Kidney (tissue), 22 donors: ENCODE measurements at places on chromosomes 4 and X. TPM values are rescaled to one million over a fixed set of nuclear protein-coding genes. Genes with fewer than 3 reads are reported as not detected.

DNA sequence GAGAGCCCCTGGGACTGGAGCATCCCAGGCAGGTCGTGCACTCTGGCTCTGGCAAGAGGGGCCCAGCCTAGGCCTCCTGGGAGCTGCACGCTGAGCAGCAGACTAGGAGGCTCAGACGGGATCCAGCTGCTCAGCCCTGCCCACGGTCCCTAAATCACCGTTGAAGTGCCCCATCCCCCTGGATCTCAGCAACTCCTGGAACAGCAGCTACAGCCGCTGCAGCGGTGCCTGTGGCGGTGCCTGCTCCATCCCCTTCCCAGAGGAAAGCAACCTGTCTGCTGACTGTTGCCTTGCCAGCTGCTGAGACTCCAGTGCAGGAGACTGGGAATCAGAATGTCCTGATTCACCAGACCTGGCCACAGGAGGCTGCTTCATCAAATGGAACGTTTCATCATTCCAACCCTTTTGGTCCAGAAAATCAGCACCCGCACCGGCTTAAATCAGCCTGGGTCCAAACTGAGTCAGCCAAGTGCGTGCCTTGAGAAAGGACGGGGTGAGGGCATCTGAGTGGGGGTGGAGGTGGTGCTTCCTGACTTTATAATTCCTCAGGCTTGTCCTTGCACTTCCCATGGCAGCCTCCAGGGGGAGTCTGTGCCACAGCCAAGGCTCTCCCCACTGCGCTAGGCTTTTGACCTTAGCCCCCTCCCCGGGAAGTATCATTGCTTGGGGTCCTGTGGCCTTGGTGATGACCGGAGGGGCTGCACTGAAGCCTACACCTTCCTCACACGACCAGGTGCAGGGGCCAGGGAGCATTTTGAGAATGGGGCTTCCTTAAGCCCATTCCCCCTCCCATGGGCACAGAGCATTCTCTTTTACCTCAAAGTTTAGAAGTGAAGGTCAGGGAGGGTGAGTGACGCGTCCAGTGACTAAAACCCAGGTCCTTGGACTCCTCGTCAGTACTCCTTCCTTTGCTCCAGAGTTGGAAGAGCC lies 6.5 kb downstream of the ZNF185 start:
- DNase-seq = peak; percentile 58
- H3K27me3 ChIP-seq = no peaks in the 10 kb centered on the region
- H3K4me1 ChIP-seq = no peaks in the 10 kb centered on the region
- H3K27ac ChIP-seq = no peak overlapping the region

DNA sequence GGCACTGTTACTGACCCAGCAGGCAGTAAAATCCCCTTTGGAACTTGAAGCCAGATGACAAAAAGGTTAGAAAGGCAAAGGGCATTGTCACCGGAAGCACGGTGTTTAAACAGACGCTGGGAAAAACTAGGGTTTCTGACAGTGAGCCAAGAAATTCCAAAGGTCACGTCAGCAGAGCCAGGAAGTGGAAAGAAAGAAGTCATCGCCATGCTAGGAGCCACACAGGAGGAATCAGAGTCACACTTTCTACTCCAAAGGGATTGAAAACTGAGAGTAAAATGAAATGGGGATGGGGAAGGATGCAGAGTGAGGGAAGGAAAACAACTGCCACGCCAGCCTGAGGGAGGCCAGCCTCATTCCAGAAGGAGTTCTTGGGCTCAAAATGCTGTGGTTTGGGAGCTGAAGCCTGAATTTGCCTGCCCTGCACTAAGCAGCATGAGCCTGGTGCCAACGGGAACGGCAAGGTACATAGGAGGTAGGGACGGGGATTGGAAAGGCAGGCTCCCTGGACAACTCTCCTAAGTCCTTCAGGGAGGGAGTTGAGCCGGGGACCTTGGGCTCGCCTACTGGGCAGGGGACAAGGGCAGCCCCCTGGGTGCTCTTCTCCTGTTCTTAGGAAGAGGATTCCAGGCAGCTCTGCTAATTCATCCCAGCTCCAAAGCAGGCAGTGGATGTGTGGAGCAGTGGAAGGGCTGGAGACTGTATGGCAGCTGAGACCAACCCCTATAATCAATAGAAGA lies 66.8 kb downstream of the SOWAHB start:
- H3K27me3 ChIP-seq = no peaks in the 10 kb centered on the region
- no peaks in the 10 kb centered on the region for H3K36me3 ChIP-seq
- DNase-seq = peak; percentile 95
- peaks cover 15% of the 10 kb centered on the region for H3K4me1 ChIP-seq
- H3K27ac ChIP-seq = peak overlapping the region; percentile 97

GRCh38 chrX:70338290-70338689 lies 48.4 kb downstream of the KIF4A start:
- H3K4me1 ChIP-seq = no peaks in the 10 kb centered on the region
- H3K27me3 ChIP-seq = no peaks in the 10 kb centered on the region
- H3K36me3 ChIP-seq = no peaks in the 10 kb centered on the region
- no peak overlapping the region for H3K27ac ChIP-seq
- DNase-seq = no peak

DNA sequence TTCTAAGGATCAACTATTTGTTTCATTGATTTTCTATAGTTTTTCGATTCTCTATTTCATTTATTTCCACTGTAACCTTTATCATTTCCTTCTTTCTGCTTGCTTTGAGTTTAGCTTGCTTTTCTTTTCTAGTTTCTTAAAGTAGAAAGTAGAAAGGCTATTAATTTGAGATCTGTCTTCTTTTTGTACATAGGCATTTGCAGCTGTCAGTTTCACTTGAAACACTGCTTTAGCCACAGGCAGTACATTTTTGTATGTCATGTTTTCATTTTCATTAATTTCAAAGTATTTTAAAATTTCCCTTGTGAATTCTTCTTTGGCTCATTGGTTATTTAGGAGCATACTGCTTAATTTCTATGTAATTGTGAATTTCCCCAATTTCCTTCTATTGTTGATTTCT lies 152.2 kb downstream of the SH3KBP1 start:
- H3K36me3 ChIP-seq = no peaks in the 10 kb centered on the region
- no peaks in the 10 kb centered on the region for H3K4me1 ChIP-seq
- no peak overlapping the region for H3K4me3 ChIP-seq
- no peak overlapping the region for H3K27ac ChIP-seq
- H3K27me3 ChIP-seq = peaks cover 3% of the 10 kb centered on the region

- DNase-seq = peak; percentile 73
- H3K27me3 ChIP-seq = no peaks in the 10 kb centered on the region
- no peak overlapping the region for H3K27ac ChIP-seq
- no peaks in the 10 kb centered on the region for H3K4me1 ChIP-seq
- no peaks in the 10 kb centered on the region for H3K36me3 ChIP-seq
Measured at GRCh38 chr4:152640058-152640921, 39.5 kb downstream of the TMEM154 start.

Gene GPC3
- 43.0 TPM for total RNA-seq

- peak; percentile 56 for DNase-seq
- H3K4me1 ChIP-seq = no peaks in the 10 kb centered on the region
- H3K27ac ChIP-seq = no peak overlapping the region
Measured at GRCh38 chrX:103175944-103176753, 38.8 kb upstream of the BEX4 start.

DNA sequence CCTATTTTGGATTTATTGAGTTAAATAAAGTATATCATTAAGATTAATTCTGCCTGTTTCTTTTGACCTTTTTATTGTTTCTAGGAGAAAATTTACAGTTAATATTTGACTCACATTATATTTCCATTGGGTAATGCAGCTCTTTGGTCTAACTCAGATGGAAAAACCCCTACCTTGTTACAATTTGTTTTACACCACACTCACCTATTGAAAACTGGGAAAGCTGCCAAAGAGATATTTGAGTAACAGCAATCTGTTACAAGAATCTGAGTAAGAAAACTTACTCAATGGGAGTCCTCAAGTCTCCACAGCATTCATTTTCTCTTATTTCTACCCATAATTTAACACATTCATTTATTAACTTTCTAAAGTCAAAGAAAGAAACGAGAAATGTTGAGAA lies 108.0 kb upstream of the TLL1 start:
- DNase-seq = peak; percentile 23
- H3K36me3 ChIP-seq = no peaks in the 10 kb centered on the region
- no peaks in the 10 kb centered on the region for H3K27me3 ChIP-seq
- no peak overlapping the region for H3K4me3 ChIP-seq
- no peaks in the 10 kb centered on the region for H3K4me1 ChIP-seq

GRCh38 chr4:153228512-153229140 lies 24.4 kb downstream of the TRIM2 start:
- H3K27ac ChIP-seq = no peak overlapping the region
- H3K27me3 ChIP-seq = no peaks in the 10 kb centered on the region
- DNase-seq = no peak
- H3K4me3 ChIP-seq = no peak overlapping the region

DNA sequence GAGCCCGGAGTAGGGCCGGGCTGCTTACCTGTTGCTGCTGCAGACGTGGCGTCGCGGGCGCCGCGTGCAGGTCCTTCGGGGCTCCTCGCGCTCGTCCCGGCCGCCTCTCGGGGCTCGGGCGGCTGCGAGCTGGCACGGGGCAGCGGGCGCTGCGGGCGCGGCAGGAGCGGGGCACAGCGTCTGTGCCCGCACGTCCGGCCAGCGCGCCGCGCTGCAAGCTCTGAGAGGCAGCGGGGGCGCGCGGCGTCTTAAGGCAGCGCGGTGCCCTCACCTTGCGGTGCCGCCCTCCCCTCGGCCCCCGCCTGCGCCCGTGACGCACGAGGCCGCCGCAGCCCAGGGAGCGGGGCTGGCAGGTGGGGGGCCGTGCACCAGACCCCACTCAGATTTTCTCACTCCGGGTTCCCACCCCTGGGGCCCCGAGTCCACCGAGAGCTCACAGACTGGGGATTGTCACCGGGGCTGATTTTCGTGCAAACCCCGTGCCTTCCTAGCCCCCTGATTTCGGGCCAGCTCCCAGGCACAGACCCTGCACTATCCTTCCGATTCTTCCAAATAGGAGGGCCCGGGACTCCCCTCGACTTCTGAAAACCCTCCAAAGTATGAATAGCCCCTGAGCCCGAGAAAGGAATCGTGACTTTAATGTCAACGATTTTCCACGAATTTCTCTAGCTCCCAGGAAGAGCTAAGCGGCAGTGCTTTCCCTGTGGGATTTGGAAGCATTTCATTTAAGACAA lies at the start of gene GPR101:
GPR101 (minus strand) TSS at position 222 of the 734 bp plus-strand sequence. CDS start 2,321 bp downstream, outside the sequence.
- H3K4me1 ChIP-seq = no peaks in the 10 kb centered on the region
- no peak for DNase-seq
- H3K27ac ChIP-seq = no peak within 1 kb of the TSS
- H3K27me3 ChIP-seq = peaks cover 48% of the 10 kb centered on the region
- H3K36me3 ChIP-seq = no peaks in the 10 kb centered on the region

- H3K36me3 ChIP-seq = no peaks in the 10 kb centered on the region
- no peak overlapping the region for H3K27ac ChIP-seq
- no peak for DNase-seq
- no peak overlapping the region for H3K4me3 ChIP-seq
- H3K27me3 ChIP-seq = no peaks in the 10 kb centered on the region
Measured at GRCh38 chr4:18103876-18104605, 82.5 kb upstream of the LCORL start.

DNA sequence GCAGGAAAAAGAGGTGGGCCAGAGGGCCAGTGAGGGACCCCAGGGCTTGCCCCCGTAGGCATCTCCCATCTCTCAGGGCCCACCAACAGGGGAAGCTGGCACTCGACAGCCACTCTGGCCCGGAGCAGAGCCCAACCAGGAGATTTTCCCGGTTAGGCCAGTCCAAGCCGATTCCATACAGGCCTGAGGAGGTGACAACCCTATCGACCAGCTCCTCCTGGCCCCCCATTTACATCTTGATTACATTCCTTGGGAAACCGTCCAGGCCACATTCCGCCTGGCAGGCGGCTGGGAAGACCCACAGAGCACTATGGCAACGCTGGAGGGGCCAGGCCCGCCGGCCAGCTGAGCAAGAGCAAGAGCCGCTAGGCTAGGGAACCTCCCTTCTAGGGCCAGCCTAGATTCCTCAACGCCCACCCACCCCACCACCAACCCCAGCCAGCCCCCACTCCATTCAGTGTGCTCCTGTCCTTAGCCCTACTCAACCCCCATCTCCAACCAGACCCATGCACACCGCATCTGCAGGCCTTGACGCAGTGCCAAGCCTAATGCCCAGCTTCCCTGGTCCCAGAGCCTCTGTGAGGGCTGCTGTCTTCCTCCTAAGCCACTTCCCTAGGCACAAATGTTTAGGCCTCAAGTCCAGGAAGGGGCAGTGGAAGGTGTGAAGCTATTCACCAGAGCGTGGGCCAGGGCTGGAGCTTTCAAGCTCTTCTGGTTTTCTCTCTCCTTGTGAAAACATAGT lies 161.2 kb downstream of the EFNB1 start:
- H3K27ac ChIP-seq = no peak overlapping the region
- no peak overlapping the region for H3K4me3 ChIP-seq
- H3K4me1 ChIP-seq = peaks cover 5% of the 10 kb centered on the region
- peak; percentile 76 for DNase-seq

DNA sequence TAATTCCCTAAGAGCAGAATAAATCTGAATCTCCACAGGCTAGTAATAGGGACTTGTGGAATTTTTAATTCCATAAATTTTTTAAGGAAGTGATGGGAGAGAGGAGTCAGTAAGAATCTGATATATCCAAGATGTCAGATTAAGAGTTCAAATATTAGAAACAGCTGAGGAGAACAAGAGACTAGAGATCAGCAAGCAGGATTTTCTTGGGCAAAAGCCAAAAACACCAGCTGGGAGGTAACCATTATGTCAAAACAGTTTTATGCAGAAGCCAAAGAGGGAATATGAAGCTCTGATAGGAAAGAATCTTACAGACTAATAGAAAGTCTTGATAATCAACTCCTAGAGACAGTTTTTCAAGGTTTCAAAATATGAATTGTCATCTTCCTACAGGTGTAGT lies 72.2 kb upstream of the RBPJ start:
- H3K4me3 ChIP-seq = no peak overlapping the region
- no peaks in the 10 kb centered on the region for H3K36me3 ChIP-seq
- no peaks in the 10 kb centered on the region for H3K4me1 ChIP-seq
- no peak for DNase-seq

GRCh38 chrX:82732861-82733260 lies 775.2 kb upstream of the POU3F4 start:
- H3K27ac ChIP-seq = no peak overlapping the region
- H3K4me3 ChIP-seq = no peak overlapping the region
- DNase-seq = no peak
- no peaks in the 10 kb centered on the region for H3K4me1 ChIP-seq
- no peaks in the 10 kb centered on the region for H3K36me3 ChIP-seq

- no peaks in the 10 kb centered on the region for H3K4me1 ChIP-seq
- DNase-seq = no peak
- no peak overlapping the region for H3K4me3 ChIP-seq
- no peak overlapping the region for H3K27ac ChIP-seq
- no peaks in the 10 kb centered on the region for H3K27me3 ChIP-seq
Measured at GRCh38 chr4:173272314-173272713, 61.8 kb downstream of the HMGB2 start.

- H3K4me1 ChIP-seq = peaks cover 5% of the 10 kb centered on the region
- no peak for DNase-seq
- H3K27ac ChIP-seq = no peak overlapping the region
- H3K36me3 ChIP-seq = peaks cover 26% of the 10 kb centered on the region
- H3K27me3 ChIP-seq = no peaks in the 10 kb centered on the region
- H3K4me3 ChIP-seq = no peak overlapping the region
Measured at GRCh38 chr4:168920441-168921065, 89.5 kb downstream of the CBR4 start.

DNA sequence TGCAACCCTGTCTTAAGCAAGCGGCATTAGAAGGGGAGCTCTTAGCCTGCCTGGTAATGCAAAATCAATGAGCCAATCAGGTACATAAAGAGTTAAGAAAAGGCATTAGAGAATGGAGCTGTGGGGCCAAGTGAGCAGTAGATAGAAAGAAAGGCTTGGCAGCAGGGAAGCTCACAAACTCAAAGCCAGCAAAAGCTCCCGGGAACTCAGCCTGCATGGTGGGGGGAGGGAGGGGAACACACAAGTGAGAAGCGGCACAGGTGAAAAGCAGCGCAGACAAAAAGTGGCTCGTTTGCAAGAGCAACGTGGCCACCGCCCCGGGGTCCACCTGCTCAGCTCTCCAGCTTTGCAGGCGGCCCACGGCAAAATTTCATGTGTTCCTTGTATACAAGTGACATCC lies 818.5 kb downstream of the FAM133A start:
- no peak for DNase-seq
- H3K4me1 ChIP-seq = no peaks in the 10 kb centered on the region
- no peaks in the 10 kb centered on the region for H3K27me3 ChIP-seq
- no peaks in the 10 kb centered on the region for H3K36me3 ChIP-seq
- H3K4me3 ChIP-seq = no peak overlapping the region
